ENCODE measurements at places on chromosomes 3 and 15.

DNA sequence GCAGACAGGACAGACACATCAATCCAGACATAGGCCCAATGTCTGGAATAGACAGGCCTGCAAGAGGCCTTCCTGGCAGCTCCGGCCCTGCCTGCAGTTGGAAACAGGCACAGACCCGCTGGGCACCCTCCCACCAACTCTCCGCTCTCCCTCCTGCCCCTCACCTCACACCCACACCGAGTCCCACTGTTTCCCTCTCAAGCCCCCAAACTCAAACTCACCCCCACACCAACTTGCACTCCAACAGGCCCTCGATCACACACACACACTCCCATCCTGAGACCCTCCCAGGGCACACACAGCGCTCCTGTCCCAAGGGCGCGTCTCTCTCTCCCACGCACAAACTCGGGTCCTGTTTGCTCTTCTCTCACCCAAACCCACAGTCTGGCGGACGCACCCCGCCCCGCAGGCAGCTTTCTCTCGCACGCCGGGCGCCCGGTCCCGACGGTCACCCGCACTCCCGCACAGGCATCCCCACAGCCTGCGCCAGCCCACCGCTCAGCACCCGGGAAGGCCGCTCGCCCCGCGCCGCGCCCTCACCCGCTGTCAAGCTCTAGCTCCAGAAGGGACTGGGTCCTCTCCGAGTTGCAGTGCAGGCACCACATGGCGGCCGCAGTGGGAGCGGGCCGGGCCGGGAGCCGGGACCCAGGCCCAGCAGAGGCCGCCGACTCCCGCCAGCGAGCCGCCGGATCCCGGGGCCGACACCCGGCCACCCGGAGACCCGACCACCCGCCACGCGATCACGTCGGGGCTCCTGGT lies 106.2 kb downstream of the IQSEC1 start:
- DNase-seq, result no peak

GRCh38 chr15:88571153-88571851 lies 24.8 kb upstream of the DET1 start:
- DNase-seq, result no peak

DNA sequence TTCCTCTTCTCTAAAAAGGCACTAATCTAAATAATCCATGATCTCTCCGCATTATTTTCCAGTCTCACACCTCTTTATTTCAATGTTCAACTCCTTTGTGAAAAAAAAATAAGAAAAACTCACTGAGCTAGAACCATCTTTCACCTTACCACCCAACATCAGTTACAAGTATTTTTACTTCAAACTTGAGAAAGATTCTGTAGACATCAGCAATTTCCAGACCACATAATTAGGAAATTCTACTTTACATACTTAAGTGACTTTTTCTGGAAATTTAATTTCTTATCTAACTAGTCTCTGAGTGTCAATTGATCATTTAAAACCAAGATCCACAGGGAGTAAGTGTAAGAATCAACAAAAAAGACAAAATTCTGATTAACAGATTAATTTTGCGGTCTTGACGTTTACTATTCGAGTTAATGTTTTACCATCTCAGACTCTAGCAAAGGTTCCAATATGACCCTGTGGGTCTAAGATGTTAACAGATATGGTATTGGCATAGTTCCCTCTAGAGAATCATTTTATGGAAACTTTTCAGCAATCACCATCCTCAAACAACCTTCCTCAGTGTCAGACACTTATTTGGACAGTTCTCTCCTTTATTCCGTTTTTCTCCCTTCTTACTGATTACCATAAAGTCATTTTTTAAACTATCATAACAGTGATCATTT lies 5.1 kb downstream of the ATP13A3 start:
- DNase-seq, result no peak

DNA sequence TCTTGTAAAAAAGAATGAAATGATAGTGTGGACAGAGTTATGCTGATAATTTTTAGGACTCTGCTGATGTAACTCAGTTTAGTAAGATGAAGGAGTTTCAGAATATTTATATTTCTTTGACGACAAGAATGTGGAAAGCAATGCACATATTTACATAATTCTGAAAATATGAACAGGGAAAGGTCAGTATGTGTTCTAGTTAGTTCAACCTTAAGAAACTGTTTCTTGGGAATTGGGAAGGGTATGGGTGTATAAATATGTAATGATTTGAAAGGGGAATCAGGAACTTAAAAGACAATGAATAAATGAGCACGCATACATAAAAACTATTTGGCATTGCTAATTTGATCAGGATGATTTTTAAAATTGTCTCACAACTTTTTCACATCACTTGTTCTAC lies 1226.1 kb downstream of the SI start:
- DNase-seq, result no peak

DNA sequence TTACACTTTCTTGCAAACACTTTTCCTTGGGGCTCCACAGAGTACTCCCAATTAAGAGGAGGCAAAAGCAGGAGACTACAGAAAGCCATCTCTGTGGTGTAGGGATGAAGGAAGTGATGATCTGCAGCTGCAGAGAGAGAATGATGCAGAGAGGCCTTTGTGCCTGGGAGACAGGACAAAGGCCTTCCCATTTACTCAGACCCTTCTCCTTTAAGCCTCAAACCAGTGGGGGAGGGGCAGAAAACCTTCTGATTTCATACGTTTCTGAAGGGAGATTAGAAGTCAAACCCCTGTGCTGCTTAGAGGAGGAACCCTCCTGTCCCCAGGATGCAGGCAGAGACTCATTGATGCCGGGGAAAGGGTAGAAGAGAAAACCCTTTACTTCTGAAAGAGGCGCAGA lies 130.8 kb downstream of the NEO1 start:
- no peak for DNase-seq
